ENCODE measurements at places on chromosomes 5 and 9.

GRCh38 chr5:110734101-110734500, 4.7 kb upstream of the SLC25A46 start:
- no peaks in the 10 kb centered on the region for H3K4me1 ChIP-seq
- no peak overlapping the region for H3K4me3 ChIP-seq
- DNase-seq, result no peak
- no peak overlapping the region for H3K27ac ChIP-seq

GRCh38 chr9:2019723-2020122, 4.6 kb downstream of the SMARCA2 start:
- H3K4me3 ChIP-seq, result no peak overlapping the region
- no peaks in the 10 kb centered on the region for H3K27me3 ChIP-seq
- H3K36me3 ChIP-seq, result no peaks in the 10 kb centered on the region
- peaks cover 18% of the 10 kb centered on the region for H3K4me1 ChIP-seq

GRCh38 chr9:110942522-110942921, 95.7 kb downstream of the LPAR1 start:
- H3K4me3 ChIP-seq, result peak overlapping the region; percentile 18
- peaks cover 21% of the 10 kb centered on the region for H3K36me3 ChIP-seq
- peak overlapping the region; percentile 48 for H3K27ac ChIP-seq
- peak; percentile 54 for DNase-seq

DNA sequence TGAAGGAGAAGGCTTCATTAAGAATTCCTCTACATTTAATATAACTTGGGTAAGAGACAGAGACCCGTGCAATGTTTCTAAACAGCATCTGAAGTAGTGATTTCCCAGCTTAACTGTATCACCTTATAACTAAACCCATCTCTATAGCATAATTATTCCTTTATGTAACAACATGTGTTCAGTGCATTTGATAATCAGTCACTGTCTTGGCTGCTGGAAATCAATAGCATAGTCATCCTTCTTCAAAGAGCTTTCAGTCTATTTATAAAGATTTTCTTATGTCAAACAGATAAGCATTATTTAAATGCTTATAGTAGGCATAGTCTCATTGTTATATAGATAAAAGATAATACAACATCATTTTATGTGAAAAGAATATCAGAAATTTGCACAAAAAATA, 80.1 kb upstream of the TYRP1 start:
- peaks cover 5% of the 10 kb centered on the region for H3K27me3 ChIP-seq
- H3K27ac ChIP-seq, result no peak overlapping the region
- H3K4me1 ChIP-seq, result no peaks in the 10 kb centered on the region
- no peak for DNase-seq
